ENCODE measurements at places on chromosomes 7 and 10.

DNA sequence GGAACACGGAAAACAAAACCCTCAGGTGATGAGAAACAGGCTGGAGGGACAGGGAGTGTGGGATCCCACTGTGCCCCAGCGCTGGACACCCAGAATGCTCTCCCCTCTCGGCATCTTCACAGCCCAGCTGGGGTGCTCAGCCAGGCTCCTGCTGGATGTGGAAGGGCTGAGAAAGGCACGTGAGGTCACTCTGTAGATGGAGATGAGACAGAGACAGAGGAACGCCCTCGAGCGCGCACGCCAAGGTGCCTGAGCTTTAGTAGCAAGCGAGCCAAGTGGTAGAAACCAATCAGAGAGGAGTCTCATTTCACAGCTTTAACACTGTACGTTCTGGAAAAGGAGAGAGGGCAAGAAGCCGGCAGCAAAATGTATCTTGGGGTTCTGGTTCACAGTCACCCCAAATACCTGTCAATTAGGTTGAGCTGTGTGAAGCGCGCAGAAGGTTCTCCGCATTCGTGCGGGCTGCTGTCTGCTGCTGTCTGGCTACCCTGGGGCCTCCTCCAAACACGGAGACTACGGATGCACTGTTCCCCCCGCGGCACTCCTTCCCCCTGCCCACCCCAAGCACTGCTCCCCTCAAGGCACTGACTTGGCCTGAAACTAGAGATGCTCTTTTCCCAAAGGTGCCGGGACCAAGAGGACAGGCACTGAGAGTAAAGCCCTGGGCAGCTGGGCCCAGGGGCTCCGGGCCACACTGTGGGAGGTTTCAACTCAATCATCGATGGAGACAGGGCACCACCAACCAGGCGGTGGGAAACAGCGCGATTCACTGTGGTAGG, 91.4 kb downstream of the ZRANB1 start:
- DNase-seq = no peak

- no peak for DNase-seq
These were observed 177.4 kb upstream of the NPVF start for GRCh38 chr7:25405736-25406135.

- peak; percentile 64 for DNase-seq
These were observed 4.9 kb upstream of the SLC29A3 start for GRCh38 chr10:71314028-71314693.

DNA sequence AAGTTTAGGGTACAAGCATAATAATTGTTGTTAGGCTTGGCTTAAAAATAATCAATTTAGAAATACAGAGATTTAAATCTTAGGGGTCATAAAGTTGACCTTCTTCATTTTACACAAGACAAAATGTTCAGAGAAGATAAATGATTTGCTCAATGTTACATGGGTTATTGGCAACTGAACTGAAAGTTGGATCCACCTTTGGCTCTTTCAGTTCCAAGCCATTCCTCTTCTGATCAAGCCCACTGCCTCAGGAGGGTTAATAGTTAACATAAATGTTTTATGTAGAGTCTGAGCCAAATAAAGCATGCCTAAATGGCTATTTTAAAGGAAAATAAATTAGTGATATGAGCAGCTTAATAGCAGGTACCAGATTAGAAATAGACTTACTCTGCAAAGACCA, 79.1 kb upstream of the RHOBTB1 start:
- no peak for DNase-seq

GRCh38 chr7:25742316-25742715, 409.7 kb upstream of the NFE2L3 start:
- DNase-seq = no peak

GRCh38 chr7:915291-916218, 38.9 kb downstream of the ADAP1 start:
- no peak for DNase-seq

- DNase-seq = no peak
These were observed 14.3 kb downstream of the AQP1 start for GRCh38 chr7:30925913-30926312.

GRCh38 chr10:63689768-63690167, 168.6 kb downstream of the REEP3 start:
- DNase-seq = no peak

- no peak for DNase-seq
These were observed 18.6 kb downstream of the PFKP start for GRCh38 chr10:3085785-3086567.

DNA sequence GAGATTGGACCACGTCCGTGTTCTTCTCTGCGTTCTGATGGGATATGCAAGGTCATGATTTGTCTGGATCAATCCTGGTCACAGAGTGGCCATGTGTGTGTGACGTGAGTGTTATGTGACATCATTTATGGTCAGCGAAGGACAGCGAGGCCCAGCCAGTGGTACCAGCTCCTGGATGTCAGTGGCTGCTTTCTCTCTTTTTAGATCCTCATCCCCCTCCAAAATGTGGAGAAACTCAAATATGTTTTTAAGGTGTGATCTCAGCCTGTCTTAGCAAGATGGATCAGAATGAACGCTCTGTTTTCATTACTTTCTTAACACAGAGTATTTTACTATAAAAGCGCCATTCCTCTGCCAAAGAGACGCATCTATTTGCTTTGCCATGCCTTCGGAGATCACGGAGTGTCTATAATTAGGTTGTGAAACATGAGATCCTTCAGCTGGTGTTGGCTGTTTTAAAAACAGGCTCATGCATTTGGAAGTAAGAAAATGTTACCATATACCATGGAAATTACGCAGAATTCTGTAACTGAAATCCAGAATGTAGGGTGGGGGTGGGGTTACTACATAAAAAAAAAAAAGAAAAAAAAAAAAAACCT, 245.5 kb upstream of the TCERG1L start:
- no peak for DNase-seq

GRCh38 chr7:38428041-38428440, 154.6 kb upstream of the TARP start:
- peak; percentile 24 for DNase-seq

GRCh38 chr10:103677486-103678177, 177.7 kb downstream of the SH3PXD2A start:
- DNase-seq = no peak

DNA sequence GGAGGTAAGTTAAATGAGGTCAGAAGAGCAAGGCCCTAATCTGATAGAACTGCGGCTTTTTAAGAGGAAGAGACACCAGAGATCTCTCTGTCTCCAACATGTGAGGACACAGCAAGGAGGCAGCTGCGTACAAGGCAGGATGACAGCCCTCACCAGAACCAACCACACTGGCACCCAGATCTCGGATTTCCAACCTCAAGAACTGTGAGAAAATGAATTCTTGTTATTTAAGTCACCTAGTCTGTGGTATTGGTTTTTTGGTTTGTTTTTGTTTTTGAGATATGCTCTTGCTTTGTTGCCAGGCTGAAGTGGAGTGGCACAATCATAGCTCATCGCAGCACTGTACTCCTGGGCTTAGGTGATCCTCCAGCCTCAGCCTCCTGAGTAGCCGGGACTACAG, 127.2 kb downstream of the DLG5 start:
- DNase-seq = no peak

GRCh38 chr7:140316165-140316661, 82.1 kb downstream of the SLC37A3 start:
- peak; percentile 85 for DNase-seq

DNA sequence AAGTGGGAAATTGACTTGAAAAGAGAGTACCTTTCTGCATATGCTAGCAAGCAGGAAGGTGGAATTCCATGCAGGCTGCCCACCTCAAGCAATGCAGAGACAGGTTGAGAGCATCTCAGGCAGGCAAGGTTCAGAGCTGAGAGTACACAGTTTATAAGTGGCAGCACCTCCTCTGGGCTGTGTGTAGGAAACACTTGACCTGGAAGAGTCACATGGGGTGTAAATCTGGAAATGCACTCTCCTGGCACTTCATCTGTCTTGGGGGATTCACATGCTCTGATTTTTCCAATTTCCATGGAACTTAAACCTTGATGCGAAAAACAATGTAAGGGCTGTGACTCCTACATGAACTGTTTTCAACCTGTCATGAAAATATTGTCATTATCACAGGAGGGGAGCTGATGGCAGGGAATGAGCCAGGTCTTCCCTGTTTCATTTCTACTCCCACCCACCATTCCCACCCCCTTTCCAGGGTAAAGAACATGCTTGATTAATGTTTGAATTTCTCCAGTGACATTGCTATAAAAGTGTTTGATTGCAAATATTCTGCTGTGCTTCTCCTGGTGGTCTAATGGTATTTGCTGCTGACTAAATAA, 328.3 kb downstream of the BICC1 start:
- no peak for DNase-seq

DNA sequence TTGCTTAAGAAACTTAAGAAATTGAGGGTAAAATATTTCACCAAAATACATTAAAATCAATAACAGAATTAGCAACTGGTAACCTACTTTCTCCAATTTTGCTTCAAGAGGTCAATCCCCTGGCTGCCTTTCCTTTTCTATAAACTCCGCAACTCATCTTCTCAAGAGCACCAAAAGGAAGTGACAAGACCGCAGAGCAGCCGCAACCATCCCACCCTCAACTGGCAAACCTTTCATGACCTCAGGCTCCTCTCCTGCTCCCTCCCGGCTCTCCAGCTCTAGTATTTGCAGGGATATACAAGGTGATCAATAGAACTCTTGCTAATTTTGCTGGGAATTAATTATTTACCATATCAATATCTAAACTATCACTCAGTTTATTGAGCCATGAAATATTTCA, 88.9 kb downstream of the ATE1 start:
- no peak for DNase-seq

Data from left cardiac atrium (tissue), 4 donors.